NCI-H460 (cell line): ENCODE measurements at places on chromosomes 1 and 21.

GRCh38 chr1:154497026-154497806, 4.8 kb upstream of the TDRD10 start:
- DNase-seq = no peak

GRCh38 chr1:4169991-4170390, 269.9 kb upstream of the C1orf174 start:
- no peak for DNase-seq

- no peak for DNase-seq
Observed at GRCh38 chr1:35884934-35885333, 1.9 kb downstream of the AGO1 start.

DNA sequence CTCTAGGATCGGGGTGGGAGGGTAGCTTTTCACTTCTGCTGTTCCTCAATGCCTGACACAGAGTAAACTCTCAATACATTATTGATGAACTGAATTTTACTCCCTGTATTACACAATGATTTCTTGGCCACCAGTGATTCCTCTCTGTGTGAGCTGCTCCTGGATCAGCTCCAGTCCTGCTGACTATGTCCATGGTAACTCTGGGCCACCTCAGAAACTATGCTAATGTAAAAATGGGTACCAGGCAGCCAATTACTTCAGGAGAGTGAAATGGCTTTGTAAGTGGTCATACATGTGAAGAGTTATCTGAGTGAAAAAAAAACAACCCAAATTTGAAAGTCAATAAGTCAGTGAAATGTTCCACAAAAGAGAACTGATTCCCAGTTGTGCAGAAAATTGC, 311.0 kb downstream of the KCNH1 start:
- no peak for DNase-seq

DNA sequence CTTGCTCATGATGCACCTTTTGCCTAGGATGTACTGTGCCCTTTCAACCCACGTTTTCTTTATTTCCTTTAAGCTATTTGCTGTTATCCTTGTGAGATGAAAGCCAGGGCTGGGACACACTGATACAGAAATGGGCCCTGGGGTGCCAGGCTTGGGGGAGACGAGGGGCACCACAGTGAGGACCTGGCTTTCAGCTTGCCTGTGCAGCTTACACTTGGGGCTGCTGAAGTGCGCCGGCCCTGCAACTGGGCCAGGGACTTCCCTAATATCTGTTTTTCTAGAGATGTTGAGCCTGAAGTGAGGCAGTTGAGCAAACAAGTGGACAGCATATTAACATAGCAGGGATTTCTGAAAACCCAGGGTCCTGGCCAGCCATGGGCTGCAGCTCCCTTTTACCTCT, 42.5 kb upstream of the SLC19A1 start:
- no peak for DNase-seq
